GM12891 (cell line): ENCODE measurements at places on chromosomes 12 and 14.

- no peak for DNase-seq
Observed at GRCh38 chr12:129927316-129927900, 23.6 kb upstream of the TMEM132D start.

- no peak for DNase-seq
Observed at GRCh38 chr12:109347589-109347988, at the start of gene MYO1H. TSS of gene MYO1H (plus strand) at chr12:109347900. CDS start at chr12:109347961, 61 bp downstream.

GRCh38 chr14:81682701-81683100 lies 149.0 kb upstream of the SEL1L start:
- DNase-seq: no peak

DNA sequence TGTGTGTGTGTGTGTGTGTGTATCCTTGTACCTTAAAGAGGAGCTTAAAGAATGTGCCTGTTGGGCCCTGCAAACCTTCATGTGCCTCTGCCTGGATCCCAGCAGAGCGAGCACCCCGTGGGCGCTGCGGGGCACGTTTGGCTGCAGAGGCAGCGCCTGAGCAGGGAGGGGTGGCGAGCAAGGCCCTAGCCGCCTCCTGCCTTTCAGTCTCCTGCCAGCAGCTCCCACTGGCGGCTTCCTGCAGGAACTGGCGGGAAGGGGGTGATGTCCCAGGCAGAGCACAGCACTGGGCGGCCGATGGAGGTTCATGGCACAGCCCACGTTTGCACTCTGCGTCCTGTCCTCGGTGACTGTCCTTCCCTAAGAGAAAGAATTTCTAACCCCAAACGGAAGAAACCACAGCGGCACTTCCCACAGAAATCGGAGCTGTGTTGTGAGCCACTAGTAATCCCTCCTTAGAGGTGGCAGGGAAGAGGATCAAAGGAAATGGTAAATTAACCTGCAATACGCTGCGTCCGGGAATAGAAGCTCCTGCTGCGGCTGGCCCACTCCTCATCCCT lies 19.8 kb downstream of the ZBTB42 start:
- DNase-seq: no peak

DNA sequence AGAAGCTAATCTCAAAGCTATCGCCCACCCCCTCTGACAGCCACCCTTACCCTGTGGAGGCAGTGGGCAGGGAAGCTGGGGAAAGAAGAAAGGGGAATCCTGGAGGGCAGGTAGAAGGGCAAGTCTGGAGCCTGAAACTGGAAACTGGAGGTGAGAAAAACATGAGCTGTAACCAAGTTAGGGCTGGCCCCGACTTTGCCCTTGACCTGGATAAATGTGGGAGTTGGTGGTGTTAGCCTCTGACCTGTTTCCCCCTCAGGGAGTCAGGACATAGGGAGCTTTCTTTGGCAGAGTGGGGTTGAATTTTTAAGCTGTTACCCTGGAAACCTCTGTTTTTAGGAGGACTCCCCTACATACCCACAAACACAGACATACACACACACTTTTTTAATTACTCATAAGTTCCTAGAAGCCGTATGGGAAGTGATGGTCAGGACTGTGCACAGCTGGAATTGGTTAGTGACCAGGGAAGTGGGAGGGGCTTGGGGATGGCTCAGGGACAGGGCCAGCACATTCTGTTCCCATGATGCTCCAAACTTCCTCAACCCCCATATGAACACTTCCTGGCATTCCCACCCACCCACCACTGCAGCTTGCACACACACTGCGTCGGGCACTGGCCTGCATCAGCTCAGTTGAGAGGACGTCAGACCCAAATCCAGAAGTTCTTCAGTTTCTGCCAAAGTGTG lies 5.0 kb upstream of the MMP19 start:
- DNase-seq: no peak

- no peak for DNase-seq
Observed at GRCh38 chr14:83993545-83993944, 1536.4 kb upstream of the FLRT2 start.

- DNase-seq: no peak
Observed at GRCh38 chr14:77004711-77005460, 23.6 kb downstream of the IRF2BPL start.

DNA sequence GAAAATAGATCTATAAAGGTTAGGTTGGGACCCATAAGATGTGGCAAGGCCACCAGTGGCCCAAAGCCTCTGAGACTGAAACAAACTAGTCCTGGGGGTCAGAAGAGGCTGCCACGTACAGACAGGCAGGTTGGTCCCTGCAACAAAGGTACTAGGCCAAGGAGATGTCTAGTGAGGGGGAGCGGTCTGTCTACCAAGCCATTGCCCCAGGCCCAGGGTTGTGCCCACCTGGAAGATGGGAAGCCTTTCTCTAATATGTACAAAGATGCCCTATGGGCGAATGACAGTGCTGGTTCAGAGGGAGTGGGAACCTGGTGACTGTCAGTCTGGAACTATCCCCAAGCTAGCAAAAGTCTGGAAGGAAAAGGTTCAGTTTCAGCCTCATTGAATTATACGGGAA lies 233.2 kb downstream of the RBM19 start:
- no peak for DNase-seq

DNA sequence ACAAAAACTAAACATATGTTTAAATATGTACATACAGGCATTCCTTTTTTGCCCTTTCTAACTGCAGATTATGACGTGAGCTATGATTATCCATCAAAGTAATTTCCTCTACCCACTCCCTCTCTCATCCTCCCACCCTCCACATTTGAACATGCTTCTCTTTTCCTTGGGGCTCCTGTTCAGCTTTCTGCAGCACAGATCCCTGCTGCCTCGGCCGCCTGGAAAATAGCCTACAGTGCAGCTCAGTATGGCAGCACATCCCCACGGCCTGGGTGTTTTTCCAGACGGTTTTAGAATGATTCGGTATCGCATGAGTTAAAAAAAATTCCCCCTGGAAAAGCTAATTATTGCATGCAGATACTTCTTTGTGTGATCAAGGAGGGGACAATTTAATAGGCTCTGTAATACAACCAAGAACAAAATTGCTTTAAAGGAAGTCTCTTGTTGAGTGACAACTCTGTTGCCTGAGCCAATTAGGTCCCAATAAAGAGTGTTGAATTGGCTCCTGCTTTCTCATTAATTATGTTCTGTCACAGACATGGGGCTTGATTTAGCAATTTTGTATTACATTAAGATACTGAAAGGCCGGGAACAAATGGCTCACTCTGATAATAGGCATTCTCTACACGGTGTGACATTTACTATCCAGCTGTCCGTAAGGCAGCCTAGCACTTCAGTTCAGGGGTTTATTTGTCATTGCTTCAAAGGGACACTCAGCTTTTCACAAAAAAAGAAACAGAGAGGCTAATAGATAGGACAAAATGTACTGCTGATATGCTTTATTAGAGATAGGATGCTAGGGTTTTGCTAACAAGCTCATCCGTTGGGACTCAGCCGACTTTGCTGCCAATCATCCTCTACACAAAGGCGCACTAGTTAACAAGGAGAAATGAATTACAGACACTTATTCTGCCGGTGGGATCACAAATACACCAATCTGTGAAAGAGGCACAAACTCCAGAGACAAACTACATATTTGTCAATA lies 285.8 kb upstream of the G2E3 start:
- no peak for DNase-seq

GRCh38 chr12:121915841-121916321 lies 2.5 kb upstream of the CFAP251 start:
- DNase-seq: no peak

- no peak for DNase-seq
Observed at GRCh38 chr14:64411001-64411400, 22.8 kb downstream of the MTHFD1 start.

GRCh38 chr14:92663049-92663448 lies 85.4 kb downstream of the LGMN start:
- no peak for DNase-seq

GRCh38 chr12:25482625-25483024 lies 70.5 kb downstream of the LMNTD1 start:
- no peak for DNase-seq

- no peak for DNase-seq
Observed at GRCh38 chr12:132284827-132285741, 44.3 kb downstream of the GALNT9 start.

DNA sequence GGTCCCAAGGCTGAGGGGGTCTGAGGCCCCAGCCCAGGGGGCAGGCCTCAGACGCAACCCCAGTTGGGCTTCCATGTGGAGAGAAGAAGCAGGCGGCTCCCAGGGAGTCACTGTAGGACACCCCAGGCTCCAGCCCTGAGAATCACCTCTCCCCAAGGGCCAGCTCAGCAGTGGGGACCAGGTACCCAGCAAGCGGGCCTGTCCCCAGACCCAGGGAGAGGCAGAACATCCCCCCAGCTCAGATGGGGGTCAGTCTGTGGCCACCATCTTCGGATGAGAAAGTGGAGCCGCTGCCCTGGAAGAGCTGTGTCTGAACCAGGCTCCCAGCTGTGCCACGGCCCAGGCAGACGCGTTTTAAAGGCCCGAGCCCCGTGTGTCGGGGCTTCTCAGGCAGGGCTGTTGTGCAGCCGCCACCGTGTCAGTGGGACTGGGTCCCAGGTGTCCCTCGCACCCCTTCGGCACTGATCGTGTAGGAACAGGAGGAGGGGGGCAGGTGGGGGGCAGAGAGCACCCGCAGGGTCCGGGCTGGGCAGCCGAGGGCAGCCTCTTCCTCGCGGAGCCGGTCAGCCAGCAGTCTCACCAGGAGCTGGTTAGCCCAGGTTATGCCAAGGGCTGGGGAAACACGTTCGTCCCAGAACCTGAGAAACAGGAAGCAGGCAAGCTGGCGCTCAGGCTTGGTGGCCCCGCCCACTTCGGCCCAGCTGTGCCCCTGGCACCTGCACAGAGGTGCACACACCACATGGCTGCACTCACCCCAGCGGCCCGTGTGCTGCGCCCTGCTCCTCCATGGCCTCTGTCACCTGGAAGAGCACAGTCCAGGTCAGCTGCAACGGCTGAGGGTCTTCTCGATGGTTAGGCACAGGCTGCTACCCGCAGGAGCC lies 16.6 kb downstream of the XRCC3 start:
- no peak for DNase-seq

- DNase-seq: no peak
Observed at GRCh38 chr12:42807766-42808165, 218.2 kb upstream of the PRICKLE1 start.

DNA sequence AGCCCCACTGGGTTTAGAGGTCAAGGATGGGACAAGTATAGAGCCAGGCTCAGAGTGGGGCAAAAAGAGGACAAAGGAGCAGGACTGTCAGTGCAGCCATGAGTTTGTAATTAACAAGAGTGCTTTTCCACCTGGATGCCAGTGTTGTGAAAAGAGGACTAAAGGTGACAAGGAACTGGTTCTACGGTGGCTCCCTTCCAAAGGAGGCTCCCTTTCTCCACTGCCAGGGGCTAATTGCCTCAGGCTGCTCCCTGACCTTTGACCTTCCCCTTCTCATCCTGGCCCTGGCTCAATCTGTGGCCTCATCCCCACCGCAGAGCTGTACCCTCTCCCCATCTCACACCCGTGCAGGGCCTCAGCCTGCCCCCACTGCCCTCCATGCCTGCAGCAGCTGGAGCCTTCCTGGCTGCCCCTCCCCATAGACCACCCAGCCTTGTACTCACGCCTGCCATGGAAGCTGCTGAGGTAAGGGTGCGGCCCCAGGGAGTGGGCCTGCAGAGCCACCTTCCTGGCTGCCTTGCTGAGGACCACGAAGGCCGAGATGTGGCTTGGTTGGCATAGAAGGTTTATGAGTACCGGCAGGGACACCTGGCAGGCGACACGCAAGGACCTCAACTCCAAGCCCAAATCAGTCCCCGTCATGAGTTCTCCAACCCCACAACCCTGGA lies 24.8 kb upstream of the FKBP4 start:
- DNase-seq: no peak

DNA sequence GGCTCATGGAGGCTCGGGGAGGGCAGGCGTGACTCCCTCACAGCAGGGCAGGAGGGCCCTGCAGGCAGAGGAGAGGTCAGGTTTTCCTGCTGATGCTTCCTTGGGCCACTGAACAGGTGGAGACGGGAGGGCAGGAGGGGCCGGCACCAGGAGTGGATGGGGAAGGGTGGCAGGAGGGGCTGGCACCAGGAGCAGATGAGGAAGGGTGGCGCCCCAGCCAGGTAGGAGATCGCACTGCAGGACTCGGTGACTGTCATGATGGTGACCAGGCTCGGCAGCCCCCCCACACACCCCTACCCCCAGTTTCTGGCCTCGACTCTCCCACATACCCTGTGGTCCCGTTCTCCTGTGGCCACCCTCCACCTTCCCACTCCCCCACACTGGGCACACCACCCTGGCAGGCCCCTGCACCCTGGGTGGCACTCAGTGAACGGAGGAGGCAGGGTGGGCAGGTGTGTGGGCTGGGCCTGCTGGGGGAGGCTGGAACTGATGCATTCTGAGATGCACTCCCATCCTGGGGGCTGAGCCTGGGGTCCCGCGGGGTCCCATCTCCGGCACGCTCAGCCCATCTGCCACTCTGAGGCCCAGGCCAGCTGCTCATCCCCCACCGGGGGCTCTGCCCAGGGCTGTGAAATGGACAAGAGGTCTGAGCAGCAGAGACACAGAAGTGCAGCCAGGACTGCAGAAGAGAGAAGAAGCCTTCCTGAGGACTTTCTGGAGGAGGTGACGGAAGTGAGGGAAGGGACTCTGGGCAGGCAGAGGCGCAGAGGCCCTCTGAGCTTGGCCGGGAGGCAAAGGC lies 2.8 kb downstream of the NUDT14 start:
- no peak for DNase-seq

DNA sequence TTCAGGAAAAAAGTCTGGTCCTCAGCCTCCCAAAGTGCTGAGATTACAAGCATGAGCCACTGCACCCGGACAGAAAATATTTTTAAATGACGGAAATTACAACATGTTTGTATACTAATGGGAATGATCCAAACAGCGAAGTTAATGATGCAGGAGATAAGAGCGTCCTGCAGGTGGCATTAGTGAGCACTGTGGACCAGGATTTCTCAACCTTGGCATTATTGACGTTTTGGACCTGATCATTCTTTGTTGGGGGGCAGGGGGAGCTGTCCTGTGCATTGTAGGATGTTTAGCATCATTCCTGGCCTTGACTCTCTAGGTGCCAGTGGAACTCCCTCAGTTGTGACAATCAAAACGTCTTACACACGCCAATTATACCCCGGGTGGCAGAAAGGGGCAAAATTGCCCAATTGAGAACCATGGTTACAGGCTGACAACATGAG lies 34.1 kb downstream of the SCFD1 start:
- no peak for DNase-seq

- DNase-seq: no peak
Observed at GRCh38 chr12:47318963-47319362, 239.2 kb upstream of the AMIGO2 start.

GRCh38 chr12:46892034-46892705 lies 66.4 kb upstream of the SLC38A4 start:
- no peak for DNase-seq

DNA sequence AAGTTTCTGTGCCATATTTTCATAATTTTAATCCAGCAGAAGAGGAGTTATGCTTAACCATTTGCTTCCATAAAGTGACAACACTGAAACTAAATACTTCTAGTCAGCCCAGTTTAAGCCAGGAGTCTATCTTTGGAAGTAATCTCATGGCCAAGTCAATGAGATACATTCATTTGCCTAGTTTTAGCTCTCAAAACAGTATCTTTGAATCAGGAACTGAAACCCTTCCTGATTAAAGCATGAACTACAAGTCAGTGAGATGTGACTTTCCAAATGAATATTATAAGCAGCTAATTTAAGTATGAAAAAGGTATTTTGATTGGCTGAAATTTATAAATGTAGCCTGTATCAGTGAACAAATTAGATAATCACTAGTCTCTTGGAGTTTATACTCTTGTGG lies 491.5 kb downstream of the SLC6A15 start:
- no peak for DNase-seq

GRCh38 chr12:47991106-47992061 lies 12.9 kb downstream of the COL2A1 start:
- no peak for DNase-seq

- DNase-seq: no peak
Observed at GRCh38 chr14:97930166-97930565, 1133.0 kb downstream of the VRK1 start.
